ENCODE measurements at places on chromosomes 16 and 17.

DNA sequence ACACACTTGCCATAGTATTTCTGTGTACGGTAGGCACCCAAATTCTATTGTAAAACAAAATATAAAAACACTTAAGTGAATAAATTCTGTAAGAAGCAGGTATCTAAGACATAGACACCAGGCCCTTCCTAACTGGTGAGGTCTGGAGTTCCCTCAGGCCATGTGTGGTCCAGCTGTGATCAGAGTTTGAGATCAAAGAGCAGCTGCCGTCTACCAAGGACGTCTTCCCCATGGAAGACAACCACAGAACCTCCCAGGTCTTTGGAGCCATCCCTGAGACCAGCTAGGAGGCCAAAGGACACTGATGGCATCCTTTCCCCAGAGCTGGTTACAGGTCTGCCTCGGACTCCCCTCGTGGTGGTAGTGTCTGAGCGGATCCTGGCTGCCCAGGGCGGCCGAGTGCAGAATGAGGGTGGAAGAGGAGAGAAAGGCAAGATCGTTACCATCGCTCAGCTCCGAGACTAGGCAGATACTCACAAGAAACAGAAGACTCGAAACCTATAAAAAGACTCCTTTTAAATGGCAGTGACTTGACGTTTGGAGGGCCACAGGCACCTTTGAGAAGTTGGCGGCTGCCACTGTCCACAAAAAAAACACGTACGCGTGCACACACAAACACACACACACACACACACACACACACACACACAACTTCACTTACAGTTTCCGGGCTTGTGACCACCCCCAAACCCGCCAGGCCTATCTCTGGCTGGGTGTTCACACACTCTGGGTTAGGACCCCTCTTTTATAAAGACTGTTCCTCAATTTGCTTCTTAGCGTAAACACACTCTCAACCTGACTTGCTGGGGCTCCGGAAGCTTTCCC lies 7.5 kb downstream of the TIMP2 start:
- no peak for DNase-seq

GRCh38 chr17:75289832-75290337 lies 652 bp upstream of the SLC25A19 start:
- no peak for DNase-seq

DNA sequence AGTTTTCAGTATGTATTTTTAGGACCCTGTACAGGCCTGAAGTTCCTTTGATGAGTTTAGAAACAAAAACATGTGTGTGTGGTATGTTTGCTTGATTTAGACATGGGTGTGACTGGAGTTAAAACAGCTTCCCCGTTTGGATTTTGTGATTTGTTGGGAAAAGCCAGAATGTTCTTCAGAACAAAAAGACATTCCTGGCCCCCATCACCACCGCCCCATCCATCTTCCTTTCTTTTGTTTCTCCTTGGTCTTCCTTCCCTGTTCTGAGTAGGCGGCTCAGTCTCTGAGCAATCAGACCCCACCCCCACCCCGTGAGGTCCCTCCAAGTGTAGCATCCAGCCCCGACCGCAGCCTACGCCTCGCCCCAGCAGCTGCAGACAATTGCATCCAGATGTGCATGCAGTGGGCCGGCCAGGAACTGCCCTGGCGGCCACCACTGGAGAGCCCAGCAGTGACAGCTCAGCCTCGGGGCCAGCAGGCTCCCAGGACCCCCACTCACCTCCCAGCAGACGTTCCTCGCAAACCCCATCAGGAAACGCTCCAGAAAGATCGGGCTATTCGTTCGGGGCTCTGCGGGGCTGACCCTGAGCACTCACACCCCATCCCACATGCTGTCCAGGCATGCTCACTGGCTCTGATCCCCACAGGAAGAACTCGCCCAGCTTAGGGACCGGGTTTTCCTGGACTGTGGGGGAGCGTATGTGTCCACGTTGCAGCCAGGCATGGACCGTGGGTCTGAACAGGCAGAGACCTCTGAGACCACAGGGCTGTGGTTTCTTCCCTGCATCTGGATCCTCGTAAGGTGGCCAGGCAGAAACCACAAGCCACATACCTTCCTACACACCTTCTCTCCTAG lies 99.8 kb upstream of the CDH5 start:
- DNase-seq, result no peak

DNA sequence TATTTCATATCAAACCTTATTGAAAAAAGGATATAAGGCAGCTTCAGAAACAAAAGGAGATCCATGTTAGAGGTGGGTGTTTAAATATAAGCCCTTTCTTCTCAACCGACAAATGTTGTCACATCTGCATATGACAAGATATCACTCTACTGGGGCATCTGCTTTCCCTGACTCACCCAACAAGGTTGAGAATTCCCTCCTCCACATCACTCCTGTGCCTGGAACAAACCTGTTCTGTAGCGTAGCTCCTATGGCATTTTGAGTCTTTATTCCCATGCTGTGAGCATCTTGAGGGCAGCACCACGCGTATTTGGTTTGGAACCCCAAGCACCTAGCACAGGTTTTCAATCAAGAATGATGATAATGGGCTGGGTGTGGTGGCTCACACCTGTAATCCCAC lies 59.4 kb upstream of the ZFHX3 start:
- DNase-seq, result no peak

DNA sequence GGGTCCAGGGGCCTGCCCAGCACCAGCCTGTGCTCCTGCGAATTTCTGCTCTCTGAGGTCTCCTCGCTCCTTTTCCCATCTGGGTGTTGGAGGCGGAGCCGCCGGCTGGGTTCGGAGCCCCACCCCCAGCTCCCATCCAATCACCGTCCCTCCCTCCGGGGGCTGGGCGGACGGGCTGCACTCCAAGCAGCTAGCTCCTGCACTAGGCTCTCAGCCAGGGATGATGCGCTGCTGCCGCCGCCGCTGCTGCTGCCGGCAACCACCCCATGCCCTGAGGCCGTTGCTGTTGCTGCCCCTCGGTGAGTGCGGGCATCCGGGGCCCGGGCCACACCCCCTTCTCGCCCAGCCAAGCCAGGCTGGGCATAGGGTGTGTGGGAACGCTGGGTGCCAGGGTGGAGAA lies at the start of gene NRN1L:
NRN1L (plus strand) TSS at position 202 of the 400 bp plus-strand sequence; CDS start at position 221, 19 bp downstream.
- peak; percentile 78 for DNase-seq

DNA sequence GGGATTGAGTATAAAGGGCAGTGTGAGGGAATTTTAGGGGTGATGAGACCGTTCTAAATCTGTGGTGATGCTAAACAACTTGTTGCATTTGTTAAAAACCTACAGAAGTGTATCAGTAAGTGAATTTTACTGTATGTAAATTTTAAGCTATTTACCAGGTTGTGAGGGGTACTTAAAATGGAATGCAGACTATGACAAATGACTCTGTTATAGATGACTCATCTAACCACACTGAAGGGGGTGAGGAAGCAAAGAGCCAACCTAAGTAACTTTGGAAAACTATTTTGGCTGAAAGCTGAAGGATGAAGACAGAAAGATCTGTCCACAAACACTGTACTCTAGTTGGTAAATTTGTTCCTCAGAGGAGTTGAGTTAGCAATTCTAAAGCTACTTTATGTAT lies 5.3 kb upstream of the MKS1 start:
- no peak for DNase-seq

DNA sequence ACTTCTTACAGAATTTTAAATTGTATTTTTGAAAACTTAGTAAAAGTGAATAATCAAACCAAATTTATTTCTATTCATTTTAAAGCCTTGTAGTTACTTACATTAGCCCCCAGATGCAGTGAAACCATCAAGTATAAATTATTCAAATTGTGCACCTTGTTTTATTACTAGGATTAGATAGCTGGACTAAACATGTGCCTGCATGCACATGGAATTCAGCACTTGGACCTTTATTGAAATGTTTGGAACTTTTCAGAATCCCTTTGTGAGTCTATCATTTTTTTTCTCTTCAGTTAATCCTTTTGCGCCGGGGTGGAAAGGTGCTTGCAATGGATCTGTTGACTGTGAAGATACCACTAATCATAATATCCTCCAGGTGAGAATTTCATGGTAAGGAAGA lies 4.7 kb downstream of the ZPBP2 start:
- no peak for DNase-seq

DNA sequence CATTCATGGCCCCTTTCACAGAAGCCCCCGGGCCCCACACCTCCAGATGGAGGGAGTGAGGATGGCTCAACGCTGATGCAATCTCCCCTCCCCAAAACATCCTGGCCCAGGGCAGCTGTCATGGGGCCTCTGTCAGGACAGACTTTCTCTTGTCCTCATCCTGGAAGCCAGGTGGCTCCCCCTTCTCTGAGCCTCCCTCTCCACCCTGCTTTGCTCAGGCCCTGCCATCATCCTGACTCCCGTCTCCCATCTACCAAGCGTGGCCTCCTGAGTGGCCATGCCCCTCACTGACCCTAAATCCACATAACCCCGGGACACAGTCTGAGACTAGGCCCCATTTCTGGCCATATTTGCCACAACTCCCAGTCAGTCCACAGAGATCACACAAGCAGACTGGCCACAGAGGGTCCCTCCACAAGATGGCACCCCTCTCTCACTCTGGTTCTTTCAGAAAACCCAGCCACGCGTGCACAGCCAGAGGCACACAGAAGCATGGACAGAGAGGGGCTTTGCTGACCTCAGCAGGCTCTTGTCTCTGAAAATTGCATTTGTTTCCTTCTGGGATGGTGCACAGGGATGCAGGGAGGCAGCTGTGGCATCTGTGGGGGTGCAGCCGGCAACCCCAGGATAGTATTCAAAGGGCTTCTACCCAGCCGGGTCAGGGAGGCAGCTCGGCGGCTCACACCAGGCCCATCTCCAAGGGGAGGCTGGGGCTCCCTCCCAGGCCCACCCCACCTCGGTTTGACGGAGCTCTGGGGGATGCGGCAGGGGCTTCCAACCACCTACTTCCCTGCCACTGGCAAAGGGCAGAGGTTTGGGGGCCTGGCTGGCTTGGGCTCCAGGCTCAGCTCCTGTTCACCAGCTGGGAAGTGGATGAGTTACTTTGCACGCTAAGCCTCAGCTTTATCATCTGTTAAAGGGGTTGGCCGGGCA lies 16.9 kb downstream of the DOC2B start:
- DNase-seq, result peak; percentile 60

DNA sequence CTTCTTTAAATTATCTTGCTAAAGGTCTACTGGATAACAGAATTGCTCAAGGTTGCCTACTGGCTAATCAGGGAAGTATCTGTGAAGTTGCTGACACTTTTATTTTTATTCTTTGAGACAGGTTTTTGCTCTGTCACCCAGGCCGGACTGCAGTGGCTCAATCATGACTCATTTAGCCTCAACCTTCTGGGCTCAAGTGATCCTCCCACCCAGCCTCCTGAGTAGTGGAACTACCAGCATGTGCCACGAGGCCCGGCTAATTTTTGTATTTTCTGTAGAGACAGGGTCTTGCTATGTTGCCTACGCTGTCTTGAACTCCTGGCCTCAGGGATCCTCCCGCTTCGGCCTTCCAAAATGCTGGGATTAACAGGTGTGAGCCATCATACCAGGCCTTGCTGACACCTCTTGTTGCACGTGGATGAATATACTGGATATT lies 43.1 kb downstream of the GLG1 start:
- no peak for DNase-seq

DNA sequence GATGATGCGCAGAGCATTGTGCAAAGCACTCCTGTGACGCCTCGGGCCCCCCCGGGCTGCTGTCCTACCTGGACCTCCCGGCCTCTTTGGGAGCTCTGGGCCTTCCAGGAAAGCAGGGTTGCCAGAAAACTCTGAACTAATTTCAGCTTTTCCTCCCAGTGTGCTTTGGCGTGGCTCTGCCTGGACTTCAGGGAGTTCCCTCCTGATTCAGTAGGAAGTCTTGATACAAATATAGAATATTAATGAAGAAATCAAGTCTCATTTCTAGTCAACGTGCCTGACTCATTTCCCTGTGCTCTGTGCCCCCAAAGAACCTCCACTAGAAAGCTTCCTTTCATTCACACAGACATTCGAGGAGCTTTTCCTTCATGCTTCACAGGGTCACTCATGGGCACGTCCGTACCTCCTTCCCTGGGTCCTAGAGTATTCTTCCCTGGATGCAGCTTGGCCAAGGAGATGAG lies 84.0 kb upstream of the NOL11 start:
- DNase-seq, result no peak

- no peak for DNase-seq
Measured at GRCh38 chr16:21028728-21029127, 121.9 kb downstream of the DNAH3 start.

- DNase-seq, result no peak
Measured at GRCh38 chr16:1532081-1532760, 1.2 kb upstream of the TMEM204 start.

GRCh38 chr16:65136681-65137080 lies 14.8 kb upstream of the CDH11 start:
- no peak for DNase-seq

DNA sequence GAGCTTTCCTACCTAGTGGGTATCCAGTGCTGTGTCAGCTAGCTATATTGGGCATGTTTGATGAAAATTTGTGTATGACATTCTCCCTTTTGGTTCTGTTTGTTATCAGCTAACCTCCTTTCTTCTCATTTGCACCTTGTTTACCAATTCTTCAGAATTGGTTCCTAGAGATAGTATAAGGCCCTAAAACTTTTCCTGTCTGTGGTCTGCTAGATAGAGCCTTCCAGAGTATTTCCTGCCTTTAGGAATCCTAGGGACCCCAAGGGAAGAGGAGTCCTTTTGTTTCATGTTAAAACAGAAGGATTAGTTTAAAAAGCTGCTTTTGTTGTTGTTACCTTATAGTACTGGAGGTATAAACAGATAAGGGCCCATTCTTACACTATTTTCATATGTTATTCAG lies 11.5 kb downstream of the MAP3K3 start:
- DNase-seq, result no peak

DNA sequence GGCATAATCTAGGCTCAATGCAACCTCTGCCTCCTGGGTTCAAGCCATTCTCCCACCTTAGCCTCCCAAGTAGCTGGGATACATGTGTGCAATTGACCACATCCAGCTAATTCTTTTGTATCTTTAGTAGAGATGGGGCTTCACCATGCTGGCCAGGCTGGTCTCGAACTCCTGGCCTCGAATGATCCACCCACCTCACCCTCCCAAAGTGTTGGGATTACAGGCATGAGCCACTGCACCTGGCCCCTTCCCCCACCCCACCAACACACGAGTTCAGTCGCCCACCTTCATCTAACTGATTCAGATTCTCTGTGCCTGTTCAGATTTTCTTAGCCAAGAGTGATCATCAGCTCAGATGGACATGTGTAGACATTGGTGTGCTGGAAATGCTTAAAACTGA lies 25.0 kb upstream of the METTL9 start:
- no peak for DNase-seq

DNA sequence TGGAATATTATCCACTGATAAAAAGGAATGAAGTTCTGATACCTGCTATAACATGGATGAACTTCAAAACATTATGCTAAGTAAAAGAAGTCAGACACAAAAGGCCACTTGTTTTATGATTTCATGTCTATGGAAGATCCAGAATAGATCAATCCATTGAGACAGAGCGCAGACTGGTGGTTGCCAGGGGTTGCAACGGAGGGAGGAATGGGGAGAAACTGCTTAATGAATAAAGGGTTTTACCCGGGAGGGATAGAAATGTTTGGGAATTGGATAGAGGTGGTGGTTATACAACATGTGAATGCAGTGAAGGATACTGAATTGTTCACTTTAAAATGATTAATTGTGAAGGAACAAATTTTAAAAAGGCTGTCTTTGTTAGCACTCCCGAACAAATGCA lies 30.2 kb downstream of the WDR59 start:
- no peak for DNase-seq

- DNase-seq, result no peak
Measured at GRCh38 chr16:48123104-48123788, 32.5 kb downstream of the ABCC12 start.

- no peak for DNase-seq
Measured at GRCh38 chr17:28484296-28484695, 10.9 kb downstream of the SLC13A2 start.

- no peak for DNase-seq
Measured at GRCh38 chr17:75558666-75559530, 28.7 kb upstream of the MYO15B start.

Data from HEK293T (cell line).